ENCODE measurements at places on chromosomes 16 and 17.

DNA sequence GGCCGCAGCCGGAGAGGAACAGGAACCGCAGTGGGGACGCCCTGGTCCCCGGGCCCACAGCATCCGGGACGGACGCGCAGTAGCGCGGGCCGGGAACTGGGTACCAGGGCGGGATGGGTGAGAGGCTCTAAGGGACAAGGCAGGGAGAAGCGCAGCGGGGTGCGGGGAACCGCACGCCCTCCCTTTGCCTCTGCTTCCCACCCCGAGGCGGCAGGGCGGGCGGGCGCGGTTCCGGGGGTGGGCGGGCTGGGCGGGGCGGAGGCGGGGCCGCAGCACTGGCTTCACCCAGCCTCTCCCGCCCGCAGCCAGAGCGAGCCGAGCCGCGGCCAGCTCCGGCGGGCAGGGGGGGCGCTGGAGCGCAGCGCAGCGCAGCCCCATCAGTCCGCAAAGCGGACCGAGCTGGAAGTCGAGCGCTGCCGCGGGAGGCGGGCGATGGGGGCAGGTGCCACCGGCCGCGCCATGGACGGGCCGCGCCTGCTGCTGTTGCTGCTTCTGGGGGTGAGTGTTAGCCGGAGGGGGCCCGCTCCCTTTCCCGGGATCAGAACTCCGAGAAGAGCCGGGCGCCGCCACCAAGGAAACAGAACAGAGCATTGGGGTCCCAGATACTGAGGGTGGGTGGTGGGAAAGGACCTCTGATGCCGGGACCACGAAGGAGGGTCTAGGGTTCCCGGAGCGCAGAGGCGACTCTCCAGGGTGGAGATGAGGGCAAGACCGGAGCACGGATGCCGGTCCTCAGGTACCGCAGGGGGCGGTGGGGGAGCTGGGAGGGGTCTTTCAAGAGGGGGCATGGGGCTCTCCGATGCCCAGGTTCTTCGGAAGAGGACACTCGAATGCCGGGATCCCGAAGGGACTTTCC is at the start of gene NGFR:
Gene NGFR, plus strand, starts transcription at position 308 of the 856 bp plus-strand sequence. Its CDS starts 125 bp downstream, at position 433.
- DNase-seq: peak; percentile 92

DNA sequence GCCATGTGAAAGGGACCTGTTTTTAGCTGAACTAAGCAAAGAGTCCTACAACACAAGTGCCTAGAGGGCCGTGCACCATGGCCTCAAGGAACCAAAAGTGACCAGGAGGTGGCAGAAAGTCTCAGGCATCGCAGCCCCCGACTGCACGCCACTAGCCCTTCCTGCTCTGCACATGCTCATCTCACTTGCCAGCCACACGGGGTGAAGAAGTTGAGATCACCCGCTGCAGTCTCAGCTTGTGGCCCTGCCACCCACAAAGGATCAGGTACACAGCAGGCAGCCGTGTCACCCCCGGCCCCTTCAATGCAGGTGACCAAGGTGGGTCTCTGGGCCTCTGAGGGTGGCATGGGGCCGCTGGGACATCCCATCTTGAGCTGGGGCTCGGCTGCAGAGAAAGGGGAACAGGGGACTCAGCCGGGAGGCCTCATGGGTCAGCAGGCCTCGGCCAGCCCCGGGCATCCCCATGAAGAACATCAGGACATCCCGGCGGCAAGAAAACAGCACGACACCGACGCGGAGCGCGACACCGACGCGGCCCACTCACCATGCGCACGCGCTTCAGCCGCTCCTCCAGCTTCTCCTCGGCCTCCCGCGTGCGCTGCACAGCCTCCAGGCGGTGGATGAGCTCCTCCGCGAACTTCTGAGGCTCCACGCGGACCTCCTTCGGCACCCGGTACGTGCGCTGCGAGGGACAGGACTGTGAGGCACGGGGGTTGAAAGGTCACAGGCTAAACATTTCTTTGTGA is 21.0 kb downstream of the PDIA2 start:
- DNase-seq: peak; percentile 18

DNA sequence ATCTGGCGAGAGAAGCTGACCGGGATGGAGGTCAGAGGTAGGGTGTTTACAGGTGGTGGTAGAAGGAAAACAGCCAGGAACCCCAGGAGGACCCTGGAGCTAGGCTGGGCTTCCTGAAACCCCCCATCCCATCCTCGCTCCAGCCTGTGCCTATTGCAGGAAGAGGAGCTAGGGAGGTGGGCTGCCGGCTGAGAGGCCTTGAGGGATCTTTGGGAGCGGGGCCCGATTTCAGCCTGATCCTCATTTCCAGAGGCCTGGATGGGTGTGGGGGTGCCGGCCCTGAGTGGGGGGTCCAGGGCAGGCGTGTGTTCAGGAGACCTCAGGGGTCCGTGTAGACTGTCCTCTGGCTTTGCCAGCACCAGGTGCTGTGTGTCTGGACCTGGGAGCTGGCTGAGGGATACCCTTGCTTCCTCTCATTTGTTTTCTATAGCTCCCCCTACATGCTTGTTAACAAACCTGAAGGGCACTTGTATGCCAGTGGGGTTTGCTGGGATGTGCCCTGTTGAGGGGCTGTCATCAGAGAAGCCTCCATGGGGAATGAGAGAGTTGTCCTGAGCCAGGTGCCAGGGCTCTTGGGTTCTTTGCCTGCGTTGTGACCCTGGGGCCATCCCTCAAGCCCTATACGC is 18.9 kb upstream of the RAP1GAP2 start:
- no peak for DNase-seq

DNA sequence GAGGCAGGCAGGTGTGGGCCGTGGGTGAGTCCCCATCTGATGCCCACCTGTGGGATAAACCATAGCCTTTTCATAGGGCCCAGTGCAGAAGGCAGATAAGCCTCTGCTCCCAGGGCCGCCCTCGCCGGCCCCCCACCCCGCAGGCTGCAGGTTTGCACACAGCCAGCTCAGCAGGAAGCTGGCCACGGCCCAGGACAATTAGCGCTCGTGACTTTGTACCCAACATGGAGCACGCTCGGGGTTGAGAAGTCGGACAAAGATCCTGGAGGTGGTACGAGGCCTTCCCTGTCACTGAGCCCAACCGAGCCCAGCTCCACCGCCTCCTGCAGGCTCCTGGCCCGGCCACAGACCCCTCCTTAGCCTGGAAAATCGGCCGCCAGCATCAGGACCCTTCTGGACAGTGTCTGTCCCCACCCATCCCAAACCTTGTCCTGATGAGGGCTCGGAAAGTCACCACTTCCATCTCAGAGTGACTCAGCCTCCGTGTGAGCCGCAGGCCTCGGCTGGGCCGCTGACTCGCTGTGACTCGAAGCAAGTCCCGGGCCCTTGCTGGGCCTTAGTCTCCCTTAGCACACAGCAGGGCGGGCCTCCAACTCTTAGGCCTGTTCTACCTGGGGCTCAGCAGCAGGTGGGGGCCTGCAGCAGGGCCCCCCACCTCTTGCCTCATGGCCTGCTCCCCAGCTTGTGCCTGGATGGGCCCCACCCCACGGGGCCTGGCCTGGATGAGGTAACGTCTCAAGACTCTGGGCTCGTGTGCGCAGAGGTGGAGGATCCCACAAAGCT is 22.7 kb downstream of the FAM83G start:
- no peak for DNase-seq

DNA sequence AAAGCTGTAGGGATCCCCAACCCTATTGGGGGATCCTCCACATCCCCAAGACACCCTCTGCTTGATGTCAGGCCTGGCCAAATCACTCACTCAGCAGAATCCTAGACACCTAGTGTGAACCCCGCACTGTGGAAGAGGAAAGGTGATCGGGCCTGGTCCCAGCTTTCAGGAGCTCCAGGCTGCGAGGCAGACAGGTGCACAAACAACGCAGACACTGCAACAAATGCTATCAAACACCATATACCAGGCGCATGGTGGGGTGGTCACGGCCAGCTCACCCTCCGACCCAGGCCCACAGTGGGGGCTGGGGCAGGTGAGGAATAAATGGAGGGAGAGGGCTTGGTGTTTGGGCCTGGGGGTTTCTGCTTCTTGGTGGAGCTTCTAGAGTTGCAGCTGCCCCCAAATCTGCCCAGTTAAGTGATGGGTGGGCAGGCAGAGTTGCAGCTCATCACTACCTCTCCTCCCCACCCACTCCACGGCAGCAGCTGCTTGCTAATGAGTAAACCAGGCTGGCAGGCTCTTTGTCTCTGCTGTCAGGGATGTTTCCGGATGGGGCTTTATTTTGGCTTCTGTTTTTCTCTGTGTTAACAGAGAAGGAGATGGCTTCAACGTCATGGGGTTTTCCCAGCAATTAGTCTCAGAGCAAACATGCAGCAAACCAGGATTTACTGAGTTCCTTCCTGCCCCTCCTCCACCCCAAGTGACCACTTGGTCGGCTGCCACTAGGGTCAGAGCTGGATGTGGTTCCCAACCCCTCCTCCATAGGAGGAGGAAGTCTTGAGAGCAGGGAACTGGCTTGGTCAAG is 46.6 kb downstream of the PECAM1 start:
- DNase-seq: no peak

- peak; percentile 51 for DNase-seq
These were observed 725 bp upstream of the SPHK1 start for GRCh38 chr17:76383546-76384221.

DNA sequence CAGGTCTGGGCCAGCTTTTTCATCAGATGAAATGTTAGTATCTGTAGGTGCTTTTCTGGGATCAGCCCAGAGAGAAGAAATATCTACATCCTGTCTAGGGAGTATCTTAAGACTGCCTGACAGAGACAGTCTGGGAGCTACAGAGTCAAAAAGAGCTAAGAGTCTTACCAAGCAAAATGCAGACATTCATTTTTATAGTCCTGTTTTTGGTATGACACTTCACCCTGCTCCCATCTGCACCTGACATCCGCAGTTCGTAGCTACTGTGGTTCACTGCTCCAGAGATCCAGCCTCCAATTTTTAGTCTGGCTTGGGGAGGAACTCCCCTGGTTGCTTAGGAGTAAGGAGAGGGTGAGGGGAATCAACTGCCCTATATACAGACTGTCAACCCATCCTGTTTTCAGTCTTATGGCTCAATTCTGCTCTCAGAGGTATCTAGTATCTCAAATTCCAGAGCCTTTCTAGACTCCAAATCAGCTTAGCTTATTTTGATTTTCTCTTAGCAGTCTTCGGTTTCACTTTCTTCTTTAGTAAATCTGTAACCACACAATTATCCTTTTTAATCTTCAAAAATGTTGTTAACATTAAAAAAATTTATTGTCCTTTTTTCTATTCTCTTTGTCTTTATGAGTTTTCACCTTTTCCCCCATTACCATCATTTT is 97.8 kb downstream of the TMEM100 start:
- DNase-seq: no peak

DNA sequence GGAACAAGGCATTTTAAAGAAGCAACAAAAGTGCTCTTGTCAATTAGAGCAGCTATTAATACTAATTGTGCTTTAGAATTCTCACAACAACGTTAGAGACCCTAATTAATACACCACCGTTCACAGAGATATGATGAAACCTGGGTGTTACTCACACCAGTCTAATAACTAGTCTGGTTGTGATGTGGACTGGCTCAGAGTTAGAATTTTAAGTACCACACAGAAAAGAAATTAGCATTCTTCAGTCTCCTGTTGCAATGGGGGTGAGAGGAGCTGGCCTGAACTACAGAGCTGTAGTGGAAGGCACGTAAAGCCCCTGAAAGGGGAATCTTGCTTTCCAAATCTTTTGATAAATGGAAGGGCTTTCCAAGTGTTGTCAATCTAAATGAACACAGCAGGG is 240.8 kb upstream of the TOX3 start:
- DNase-seq: no peak

DNA sequence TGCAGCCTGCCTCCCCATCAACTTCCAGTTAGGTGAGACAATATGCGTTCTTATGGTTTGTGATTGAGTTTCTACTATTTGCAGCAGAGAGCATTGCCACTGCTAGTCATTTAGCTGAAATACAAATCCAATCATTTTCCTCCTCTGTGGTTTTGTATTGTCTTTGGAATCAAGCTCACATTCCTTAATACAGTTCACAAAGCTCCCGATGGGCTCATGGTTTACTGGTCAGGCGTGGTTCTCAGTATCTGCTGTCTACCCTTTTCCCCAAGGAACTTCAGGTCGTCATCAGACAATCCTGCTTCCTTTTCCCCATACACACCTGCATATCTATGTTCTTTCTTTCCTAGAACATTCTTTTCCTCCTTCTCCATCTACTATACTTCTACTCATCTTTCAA is 69.6 kb upstream of the GAS7 start:
- DNase-seq: no peak

DNA sequence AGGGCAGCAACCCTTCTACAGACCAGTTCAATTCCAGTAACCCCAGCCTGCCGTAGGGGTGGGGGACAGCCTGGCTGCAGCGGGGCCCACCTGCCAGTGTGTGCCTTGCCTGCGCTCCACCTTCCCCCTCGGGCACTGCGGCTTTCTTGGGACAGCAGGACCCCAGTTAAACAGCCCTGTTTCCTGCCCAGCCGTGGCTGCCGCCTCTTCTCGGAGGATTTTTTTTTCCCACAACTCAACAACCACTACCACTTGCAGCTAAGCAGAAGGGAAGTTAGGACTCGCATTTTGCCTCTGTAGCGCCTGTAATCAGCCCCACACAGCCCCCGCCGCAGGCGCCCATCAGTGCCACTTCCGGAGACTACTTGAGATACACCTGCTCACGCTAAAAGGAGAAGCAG is 76.1 kb downstream of the RAI1 start:
- DNase-seq: no peak

GRCh38 chr17:69947027-69947759 is 127.8 kb upstream of the KCNJ16 start:
- DNase-seq: no peak

- peak; percentile 73 for DNase-seq
These were observed 118.1 kb downstream of the ENGASE start for GRCh38 chr17:79192503-79193351.

- DNase-seq: no peak
These were observed 19.9 kb upstream of the JPH3 start for GRCh38 chr16:87582216-87582965.

GRCh38 chr16:4409081-4409932 is 7.1 kb downstream of the CORO7 start:
- no peak for DNase-seq

DNA sequence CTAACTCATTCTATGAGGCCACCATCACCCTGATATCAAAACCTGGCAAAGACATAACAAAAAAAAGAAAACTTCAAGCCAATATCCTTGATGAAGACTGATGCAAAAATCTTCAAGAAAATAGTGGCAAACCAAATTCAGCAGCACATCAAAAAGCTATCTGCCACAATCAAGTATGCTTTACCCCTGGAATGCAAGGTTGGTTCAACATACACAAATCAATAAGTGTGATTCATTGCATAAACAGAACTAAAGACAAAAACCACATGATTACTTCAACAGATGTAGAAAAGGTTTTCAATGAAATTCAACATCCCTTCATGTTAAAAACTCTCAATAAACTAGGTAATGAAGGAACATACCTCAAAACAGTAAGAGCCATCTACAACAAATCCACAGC is 48.4 kb downstream of the CMC2 start:
- no peak for DNase-seq

DNA sequence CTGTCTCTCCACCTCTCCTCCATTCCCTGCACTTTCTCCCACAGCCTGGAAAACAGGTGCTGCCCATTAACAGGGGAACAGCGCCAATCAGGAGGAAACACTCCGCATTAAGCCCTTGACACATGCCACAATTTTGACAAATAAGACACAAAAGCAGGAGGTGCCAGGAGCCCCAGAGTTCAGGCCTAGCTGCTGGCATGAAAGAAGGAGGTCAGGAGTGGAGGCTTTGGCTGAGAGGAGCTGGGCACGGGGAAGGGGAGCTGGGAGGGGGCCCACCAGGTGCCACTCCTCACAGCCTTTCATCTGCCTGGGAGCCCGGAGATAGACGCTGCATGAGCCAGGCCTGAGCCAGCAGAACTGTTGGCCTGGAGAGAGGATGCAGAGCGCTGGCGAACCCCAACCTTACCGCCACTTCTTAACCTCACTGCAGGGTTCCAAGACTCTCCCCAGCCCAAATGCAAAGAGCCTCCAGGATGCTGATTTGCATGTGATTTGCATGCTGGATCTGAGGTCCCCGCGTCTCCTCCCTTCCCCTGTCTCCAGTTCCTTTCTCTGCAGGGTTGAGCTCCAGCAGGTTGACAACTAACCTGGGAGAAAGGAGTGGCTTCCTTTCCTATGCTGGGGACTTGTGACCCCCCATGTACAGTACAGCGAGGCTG is 139.8 kb upstream of the SDK2 start:
- DNase-seq: no peak

Data from T47D (cell line).